ENCODE measurements at places on chromosomes 4 and X.

DNA sequence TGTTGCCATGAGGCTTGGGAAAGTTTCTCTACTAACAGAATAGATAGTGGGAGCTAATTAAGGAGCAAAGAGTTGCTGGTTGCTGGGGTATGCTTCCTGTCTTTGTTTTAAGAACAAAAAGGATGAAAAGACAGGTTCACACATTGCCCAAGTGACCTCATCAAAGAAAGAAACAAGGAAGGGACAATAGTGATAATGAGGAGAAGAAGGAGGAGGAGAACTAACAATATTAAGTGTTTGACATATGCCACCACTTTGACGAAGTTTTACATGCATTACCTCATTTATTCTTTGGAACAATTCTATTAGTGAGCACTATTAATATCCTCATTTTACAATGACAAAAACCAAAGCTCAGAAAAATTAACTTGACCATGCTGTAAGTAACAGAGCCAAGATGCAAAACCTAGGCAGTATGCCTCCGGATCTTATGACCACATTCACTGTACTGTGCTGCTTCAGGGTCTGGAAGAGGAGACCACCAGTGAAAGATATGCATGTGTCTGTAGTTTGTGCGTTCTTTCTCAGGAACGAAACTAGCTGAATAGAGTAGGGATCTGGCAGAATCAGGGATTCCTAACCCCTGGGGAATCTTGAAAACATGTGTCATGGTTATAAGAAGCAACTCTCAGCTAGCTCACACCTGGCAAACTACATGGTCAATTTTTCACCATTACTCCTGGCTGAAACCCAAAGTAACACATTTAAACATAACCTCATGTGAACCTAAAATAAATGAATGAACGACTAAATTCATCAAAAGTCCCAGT, 83.8 kb downstream of the MOSPD2 start:
- DNase-seq, result no peak

DNA sequence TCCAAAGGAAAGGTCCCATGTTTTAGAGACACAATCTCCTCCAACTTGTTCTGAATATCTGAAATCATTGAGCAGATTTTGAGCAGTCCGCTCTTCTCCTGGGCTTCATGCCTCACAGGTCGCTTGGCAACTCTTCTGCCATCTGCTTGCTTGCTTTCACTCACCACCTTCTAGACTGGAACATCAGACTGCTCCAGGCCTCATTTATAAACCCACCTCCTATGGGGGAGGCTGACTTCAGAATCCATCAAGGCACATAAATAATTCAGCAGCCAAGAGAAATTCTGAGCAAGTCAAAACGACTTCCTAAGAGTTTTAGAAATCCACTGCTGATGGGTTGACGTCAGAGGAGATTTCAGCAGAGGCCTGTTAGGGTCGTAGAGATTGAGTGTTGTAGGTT, 64.1 kb downstream of the FAM184B start:
- DNase-seq, result no peak

GRCh38 chrX:145818186-145819113, 821 bp downstream of the SLITRK2 start:
- no peak for DNase-seq

DNA sequence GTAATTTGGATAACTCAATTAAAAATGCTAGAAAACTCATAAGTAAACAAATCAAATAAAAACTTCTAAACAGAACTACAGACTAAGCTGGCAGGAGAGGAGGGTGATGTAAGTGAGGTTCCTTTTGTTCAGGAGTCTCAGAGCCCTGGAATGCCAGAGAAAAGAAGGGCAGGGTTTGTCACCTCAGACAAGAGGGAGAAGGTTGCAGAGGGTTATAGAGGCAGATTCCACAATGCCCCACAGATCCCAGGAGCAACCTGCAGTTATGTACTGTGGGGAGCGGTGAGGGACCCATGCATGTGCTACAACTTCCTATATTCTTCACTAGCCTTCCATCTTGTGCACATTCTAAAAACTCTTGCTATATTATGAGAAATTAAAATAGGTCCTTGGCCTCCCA, 129.7 kb downstream of the CFAP299 start:
- DNase-seq, result no peak

DNA sequence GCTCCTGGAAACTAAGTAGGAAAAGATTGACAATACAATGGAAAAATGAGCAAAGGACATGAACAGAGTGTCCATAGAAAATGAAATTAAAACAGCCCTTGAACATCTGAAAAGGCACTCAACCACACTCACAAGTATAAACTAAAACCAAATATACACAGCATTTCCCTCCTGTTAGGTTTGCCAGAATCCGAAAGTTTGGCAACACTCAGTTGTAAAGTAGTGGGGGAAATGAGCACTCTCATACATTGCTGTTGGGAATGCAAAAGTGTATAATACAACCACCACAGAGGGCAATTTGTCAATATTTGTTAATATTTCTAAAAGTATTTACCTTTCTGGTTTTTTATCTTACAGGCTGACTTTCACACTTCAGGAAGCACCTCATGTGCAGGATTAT, 84.2 kb upstream of the TMEM164 start:
- no peak for DNase-seq

DNA sequence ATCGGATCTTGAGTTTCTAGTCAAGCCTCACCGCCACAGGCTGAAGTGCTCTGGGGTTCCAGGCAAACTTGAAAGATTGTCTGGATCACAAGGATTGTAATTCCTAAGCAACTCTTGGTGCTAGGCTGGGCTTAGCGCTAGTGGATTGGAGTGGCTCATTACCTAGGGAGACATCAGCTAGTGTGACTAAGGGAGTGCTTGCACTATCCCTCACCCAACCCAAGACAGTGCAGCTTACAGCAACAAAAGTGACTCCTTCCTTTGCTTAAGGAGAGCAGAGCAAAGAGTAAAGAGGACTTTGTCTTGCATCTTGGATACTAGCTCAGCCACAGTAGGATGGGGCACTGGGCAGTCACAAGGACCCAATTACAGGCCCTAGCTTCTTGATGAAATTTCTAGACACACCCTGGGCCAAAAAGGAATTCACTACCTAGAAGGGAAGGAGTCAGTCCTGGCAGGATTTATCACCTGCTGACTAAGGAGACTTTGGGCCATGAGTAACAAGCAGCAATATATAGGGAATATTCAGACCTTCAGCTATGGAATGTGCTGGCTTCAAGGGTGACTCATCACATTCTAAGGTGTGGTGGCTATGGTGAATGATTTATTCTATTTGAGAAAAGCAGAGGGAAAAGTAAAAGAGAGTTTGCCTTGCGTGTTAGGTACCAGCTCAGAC, 1212.4 kb downstream of the PCDH18 start:
- no peak for DNase-seq
